ENCODE measurements at places on chromosomes 16 and 17.

GRCh38 chr17:16294560-16294959 is 58.7 kb downstream of the CENPV start:
- DNase-seq, result no peak
- H3K4me1 ChIP-seq, result peaks cover 14% of the 10 kb centered on the region
- no peak overlapping the region for H3K27ac ChIP-seq
- H3K4me3 ChIP-seq, result no peak overlapping the region
- no peaks in the 10 kb centered on the region for H3K27me3 ChIP-seq

DNA sequence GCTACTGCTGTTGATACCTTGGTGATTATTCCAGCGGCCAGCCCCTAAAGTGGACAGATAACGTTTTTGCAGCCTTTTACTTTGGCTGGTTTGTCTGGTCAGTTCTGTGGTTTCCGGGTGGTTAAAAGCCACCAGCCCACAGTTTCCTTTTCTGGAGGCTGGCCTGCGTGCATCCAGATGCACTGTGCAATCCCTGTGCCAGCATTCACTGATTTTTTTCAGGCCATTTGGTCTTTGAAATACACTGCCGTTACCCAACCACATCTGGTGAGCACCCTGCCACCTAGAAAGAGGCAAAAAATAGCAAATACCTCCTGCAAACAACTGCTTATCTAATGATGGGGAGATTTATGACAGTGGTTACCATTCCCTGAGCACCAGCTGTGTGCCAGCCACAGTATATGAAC is 797 bp downstream of the NUDT7 start:
- no peaks in the 10 kb centered on the region for H3K27me3 ChIP-seq
- peaks cover 8% of the 10 kb centered on the region for H3K4me1 ChIP-seq
- H3K36me3 ChIP-seq, result no peaks in the 10 kb centered on the region
- no peak for DNase-seq

DNA sequence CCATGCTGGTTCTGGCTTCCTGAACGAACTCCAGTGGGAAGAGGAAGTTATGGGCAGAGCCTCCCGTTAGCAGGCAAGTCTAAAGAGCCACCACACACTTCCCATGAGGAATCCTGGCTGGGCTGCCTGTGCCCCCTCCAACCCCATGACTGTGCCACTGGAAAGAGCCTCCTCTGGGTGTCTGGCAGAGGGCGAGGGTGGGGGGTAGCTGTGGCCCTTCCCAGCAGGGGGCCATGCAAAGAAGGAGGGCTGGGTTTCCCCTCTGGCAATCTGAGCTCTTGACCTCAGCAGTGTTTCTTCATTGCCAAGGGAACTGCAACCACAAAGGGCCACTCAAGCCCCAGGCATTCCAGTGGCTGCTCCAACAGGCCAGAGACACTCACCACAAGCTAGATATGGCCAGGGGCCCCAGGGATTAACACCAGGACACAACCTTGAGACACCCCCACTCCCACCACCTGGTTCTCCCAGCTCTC is 1.7 kb upstream of the RRAD start:
- DNase-seq, result no peak
- peaks cover 13% of the 10 kb centered on the region for H3K27me3 ChIP-seq
- H3K27ac ChIP-seq, result no peak overlapping the region
- H3K36me3 ChIP-seq, result no peaks in the 10 kb centered on the region
- H3K4me3 ChIP-seq, result no peak overlapping the region

DNA sequence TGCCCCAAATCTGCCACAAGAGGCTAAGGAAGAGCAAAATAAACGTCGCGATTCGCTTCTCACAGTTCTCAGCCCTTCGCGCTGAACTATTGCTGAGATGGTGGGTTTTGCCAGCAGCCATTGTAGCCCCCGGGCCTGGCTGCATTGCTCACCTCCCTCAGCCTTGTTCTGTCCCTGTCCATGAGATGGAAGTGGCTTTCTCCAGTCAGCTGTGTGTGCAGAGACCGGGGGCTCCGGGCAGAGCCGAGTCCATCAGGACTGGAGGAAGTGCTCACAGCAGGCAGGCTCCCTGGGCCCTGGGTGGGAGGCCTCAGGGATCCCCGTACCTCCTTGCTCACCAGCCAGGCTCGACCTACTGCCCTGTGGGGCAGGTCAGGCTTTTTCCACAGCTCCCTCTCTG is 27.6 kb upstream of the CAPN15 start:
- H3K4me1 ChIP-seq, result no peaks in the 10 kb centered on the region
- H3K27ac ChIP-seq, result no peak overlapping the region
- H3K4me3 ChIP-seq, result no peak overlapping the region

GRCh38 chr17:19341641-19342610 is 20.6 kb downstream of the B9D1 start:
- no peak for DNase-seq
- no peaks in the 10 kb centered on the region for H3K4me1 ChIP-seq
- no peak overlapping the region for H3K4me3 ChIP-seq
- no peak overlapping the region for H3K27ac ChIP-seq
- H3K36me3 ChIP-seq, result no peaks in the 10 kb centered on the region
- no peaks in the 10 kb centered on the region for H3K27me3 ChIP-seq
